ENCODE measurements at places on chromosomes 5 and 9.

DNA sequence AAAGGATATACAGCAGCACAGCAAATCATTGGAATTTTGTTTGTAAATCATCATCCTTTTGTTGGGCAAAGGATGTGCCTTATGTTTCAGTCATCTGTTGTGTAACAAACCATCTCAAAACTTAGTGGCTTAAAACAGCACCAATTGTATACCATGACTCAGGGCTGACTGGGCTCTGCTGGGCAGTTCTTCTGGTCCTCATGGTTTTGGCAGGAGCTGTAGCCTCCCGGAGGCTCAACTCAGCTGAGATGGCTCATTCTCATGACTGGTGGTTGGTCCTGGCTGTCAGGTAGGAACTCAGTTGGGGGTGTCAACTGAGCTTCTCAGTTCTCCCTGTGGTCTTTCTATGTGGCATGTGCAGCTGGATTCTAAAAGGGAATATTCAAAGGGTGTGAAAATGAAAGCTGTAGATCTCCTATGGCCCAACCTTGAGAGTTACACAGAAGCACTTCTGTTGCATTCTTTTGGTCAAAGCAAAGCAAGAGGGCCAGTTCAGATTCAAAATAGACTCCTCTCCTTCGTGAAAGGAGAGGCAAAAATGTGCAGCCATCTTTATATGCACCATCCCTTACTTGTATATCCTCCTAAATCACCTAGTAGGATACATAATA lies 39.1 kb upstream of the CPEB4 start:
- H3K27ac ChIP-seq, result no peak overlapping the region
- no peak for DNase-seq
- H3K4me1 ChIP-seq, result peaks cover 25% of the 10 kb centered on the region

GRCh38 chr5:180367300-180367699 lies 14.2 kb upstream of the GFPT2 start:
- H3K4me1 ChIP-seq, result no peaks in the 10 kb centered on the region
- H3K36me3 ChIP-seq, result no peaks in the 10 kb centered on the region
- H3K27ac ChIP-seq, result no peak overlapping the region
- H3K4me3 ChIP-seq, result no peak overlapping the region
- no peak for DNase-seq
- peaks cover 9% of the 10 kb centered on the region for H3K27me3 ChIP-seq

DNA sequence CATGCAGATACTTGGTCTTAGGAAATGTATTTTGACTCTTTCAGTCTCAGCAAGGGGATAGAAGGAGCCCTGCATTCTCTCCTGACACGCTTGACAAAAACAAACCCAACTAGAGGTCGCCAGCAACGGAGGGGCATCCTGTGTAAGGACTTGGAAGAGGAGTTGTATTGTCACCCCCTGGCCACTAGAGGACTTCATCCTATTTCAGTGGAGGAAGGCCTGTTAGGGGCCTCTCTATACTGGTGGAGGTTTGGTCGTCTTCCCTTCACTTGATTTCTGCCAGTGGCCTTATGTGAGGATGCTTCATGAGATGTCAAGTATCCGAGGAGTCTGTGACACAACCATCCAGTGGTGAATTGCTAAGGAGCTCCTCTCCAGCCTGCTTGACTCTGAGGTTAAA lies 122.8 kb upstream of the STC2 start:
- H3K36me3 ChIP-seq, result no peaks in the 10 kb centered on the region
- H3K4me1 ChIP-seq, result peaks cover 4% of the 10 kb centered on the region
- DNase-seq, result peak; percentile 8

DNA sequence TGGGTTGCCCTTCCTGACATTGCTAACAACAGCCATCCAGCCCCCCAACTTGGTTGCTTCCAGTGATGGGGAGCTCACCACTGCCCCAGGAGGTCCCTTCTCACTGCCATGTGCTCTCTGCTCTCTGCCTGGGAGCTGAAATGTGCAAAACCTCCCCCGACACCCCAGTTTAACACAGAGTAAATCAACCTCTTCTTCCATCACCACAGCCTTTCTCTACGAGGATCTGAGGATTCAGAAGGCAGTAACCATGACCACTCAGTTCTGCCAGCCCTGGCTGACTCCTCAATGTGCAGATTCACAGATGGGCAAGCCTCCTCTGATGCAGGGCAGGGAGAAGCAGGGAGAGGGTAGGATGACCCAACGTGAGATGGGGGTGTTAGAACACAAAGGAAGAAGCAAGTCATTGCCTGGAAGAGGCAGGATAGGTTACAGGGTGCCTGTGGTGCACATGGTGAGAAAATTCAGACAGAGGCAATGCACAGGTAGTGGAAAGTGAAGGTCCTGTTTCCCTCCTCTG lies 185.0 kb downstream of the DAB2IP start:
- peaks cover 9% of the 10 kb centered on the region for H3K27me3 ChIP-seq
- H3K27ac ChIP-seq, result no peak overlapping the region

- no peak overlapping the region for H3K4me3 ChIP-seq
- H3K4me1 ChIP-seq, result no peaks in the 10 kb centered on the region
- H3K27me3 ChIP-seq, result peaks cover 4% of the 10 kb centered on the region
Measured at GRCh38 chr5:179974946-179975712, 67.4 kb upstream of the TBC1D9B start.

DNA sequence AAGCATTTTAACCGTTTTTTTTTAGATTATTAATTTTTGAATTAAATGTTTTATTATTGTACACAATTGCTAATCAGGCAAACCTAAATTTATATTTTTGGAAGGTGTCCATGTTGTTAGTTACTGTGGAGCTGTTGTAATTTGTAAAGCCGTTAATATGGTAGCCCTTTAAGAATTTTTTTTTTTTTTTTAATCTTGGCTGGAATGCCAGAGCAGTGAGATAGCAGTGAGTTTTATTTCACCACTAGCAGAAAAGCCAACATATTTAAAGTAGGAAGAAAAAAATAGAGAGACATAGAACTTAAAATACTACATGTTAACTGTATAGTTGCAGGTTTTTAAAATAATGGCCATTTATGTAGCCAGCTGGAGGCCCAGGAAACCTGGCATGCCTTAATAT lies 35.3 kb upstream of the RNF20 start:
- peaks cover 9% of the 10 kb centered on the region for H3K4me1 ChIP-seq
- H3K27ac ChIP-seq, result no peak overlapping the region
- H3K4me3 ChIP-seq, result no peak overlapping the region
- no peak for DNase-seq
- peaks cover 1% of the 10 kb centered on the region for H3K27me3 ChIP-seq

DNA sequence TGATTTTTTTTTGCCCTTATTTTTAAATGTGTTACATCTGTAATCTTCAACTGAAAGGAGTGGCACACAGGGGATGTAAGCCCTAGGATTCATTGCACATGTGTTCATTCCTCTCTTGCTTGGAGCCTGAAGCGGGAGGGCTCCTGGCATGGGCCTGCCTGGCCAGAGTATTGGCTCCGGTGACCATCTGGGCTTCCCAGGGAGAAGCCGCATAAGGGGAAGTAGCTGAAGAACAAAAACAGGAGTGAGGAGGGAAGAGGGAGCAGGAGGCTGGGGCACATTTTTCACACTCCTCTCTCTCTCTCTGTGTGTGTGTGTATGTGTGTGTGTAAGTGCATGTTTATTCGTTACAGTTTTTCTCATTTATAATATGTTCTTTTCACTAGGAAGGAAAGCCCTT lies 269.9 kb downstream of the PRR16 start:
- no peak overlapping the region for H3K4me3 ChIP-seq
- DNase-seq, result peak; percentile 5
- no peaks in the 10 kb centered on the region for H3K4me1 ChIP-seq
- H3K27me3 ChIP-seq, result no peaks in the 10 kb centered on the region
- no peaks in the 10 kb centered on the region for H3K36me3 ChIP-seq

All from endothelial cell (in vitro differentiated cells).